ENCODE measurements at places on chromosomes 3 and 15. TPM values are rescaled to one million over a fixed set of nuclear protein-coding genes. Genes with fewer than 3 reads are reported as not detected.

DNA sequence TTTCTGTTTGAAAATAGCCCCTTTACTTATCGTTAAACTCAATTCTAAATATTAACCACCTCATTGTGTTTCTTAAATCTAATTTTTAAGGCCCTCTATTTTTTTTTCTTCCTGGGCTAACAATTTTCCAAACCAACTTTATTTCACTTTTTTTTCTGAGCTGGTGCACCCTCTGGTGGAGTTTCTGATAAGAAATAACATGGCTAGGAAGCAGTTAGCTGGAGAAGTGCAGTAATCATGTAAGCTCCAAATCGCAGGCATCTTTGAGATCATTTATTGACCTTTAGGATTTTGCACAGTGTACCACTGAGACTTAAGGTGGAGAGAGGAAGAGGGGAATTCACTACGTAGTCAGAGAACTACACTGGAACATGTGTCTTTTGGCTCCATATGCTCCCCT, 6.4 kb downstream of the TMEM207 start:
- peak; percentile 45 for DNase-seq

GRCh38 chr15:52289629-52290081, 5.9 kb downstream of the MYO5C start:
- peak; percentile 77 for DNase-seq

ACP3 gene
- total RNA-seq: 0.57 TPM

DNA sequence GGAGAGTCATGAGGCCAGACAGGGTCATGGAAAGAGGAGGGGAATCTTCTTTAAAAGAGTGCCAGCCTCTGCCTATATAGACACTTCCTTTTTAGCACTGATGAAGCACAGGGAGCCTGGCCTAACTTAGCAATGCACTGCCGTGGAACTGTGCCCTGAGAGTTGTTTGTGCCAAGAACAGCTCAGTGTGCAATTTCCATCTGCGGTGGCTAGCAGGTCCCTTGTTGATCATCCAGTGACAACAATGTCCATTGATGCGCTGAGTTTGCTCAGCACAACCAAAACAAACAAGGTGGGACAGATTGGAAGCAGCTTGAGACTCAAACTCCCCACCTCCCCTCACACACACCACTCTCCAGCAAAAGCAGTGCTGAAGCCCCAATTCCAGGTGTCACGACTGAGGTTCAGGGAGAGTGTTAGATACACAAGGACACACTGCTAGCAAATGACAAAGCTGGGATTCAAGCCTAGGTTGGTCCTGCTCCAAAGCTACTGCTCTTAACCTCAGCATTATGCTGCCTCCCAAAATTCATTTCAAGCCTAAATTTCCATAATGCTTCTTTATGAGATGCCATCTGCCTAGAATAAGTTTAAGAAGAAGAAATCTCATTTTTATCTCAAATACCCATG, 316.6 kb upstream of the UBE2E2 start:
- no peak for DNase-seq

DNA sequence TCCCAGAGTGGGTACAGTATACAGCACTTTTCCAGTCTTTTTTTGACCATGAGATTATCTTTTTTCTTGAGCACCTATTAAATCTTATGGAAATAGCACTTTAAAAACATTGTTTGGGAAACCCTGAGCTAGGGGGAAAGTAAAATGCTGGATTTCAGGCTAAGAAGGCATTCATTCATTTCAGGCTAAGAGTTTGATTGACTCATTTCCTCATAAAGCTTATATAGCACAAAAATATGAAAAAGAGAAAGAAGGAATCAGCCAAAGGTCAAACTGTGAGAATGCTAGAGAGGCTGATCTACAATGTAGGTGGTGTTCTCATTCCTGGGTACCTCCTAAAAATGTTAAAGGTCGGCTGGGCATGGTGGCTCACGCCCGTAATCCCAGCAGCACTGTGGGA, 10.5 kb downstream of the TTC23 start:
- no peak for DNase-seq

TPRG1 gene
- total RNA-seq: 1.4 TPM

DNA sequence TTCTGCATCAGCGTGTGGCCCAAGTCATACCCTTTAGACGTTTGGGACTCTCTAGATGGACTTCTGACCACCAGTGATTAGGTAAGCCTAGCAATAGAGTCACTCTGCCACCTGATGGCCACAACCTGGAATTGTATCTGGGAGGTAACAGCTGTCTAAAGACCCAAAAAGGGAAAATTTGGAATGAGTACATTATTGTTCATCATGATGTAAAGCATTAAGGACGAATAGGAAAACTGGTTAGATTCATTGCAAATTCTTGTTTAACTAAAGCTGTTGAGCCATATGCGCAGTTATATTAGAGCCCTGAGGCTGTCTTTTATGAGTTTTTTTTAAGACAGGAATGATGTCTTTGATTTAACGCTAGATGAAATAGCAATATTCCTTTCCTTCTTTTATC, 63.6 kb downstream of the FAM81A start:
- peak; percentile 39 for DNase-seq

DNA sequence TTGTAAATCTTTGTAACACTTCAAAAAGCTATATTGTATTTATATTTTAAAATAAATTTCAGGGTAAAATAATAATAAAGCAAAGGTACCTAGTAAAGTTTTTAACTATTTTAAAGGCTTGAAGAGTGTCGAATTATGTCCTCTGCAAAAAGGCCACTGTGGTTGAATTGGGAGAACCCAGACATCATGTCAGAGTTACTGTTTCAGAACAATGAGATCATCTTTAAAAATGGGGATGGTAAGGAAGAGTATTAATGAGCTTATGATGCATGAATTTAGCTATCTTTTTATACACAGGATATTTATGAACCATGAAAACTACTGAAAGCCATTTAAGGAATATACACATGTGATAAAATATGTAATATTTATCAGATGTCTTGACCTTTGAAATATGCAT, 26.3 kb downstream of the KCNMB3 start:
- DNase-seq: peak; percentile 79

DNA sequence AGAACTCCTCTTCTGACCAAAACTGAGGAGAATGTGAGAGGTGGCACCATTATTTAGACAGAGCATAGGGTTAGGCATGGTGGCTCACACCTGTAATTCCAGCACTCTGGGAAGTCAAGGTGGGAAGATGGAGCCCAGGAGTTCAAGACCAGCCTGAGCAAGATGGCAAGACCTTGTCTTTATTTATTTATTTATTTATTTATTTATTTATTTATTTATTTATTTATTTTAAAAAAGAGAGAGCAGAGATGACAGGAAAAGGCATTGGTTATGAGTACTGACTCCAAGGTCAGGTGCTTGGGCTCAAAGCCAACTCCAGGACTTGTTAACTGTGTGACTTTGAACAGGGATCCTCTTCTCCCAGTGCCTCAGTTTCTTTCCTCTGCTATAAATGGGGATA, 217.7 kb downstream of the MEX3B start:
- no peak for DNase-seq

NANOGP8 gene
- total RNA-seq: not detected

DNA sequence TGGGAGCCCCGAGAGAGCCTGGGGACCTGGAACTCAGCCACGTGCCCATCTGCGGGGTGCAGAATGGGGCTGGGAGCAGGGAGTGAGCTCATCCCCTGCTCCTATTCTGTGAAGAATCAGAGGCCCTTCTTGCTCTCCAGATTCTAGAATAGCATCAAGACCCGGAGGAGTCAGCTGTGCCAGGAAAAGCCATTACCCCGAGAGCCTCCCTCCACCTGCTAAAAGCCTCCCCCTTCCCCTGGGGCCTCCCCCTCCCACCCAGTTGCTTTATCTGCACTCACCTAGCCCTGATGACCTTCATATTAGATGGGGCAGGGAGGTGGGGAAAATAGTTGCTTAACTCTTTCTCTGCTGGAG, 23.1 kb downstream of the CCDC33 start:
- DNase-seq: no peak

RBP2 gene
- total RNA-seq: 0.78 TPM

DNA sequence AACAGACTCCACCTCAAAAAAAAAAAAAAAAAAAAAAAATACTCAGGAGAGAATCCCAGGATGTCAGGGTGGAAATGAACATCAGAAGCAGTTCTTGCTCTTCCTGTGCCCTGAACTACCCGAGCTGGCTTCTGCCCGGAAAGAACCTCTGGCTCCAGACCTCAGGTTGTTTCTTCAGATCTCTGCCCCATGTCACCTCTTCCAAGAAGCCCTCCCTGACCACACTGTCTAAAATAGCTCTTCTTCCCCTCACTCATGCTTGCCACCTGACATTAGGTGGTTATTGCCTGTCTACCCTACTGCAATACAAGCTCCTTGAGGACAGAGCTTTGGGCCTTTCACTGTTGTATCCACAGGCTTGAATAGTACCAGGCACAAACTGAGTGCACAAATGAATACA, 8.2 kb downstream of the TKT start:
- DNase-seq: no peak

GRCh38 chr3:38017445-38018295, 11.8 kb downstream of the PLCD1 start:
- DNase-seq: no peak

GRCh38 chr3:101848326-101848725, 988 bp upstream of the NFKBIZ start:
- DNase-seq: no peak

GRCh38 chr15:100832149-100832942, 47.3 kb upstream of the ALDH1A3 start:
- DNase-seq: no peak

SLC28A2 gene
- total RNA-seq: not detected
